ENCODE measurements at places on chromosomes 6 and 20. TPM values are rescaled to one million over a fixed set of nuclear protein-coding genes. Genes with fewer than 3 reads are reported as not detected.

The MCCD1 gene
- total RNA-seq: not detected

- DNase-seq: no peak
Observed at GRCh38 chr6:90241229-90241880, 55.3 kb downstream of the BACH2 start.

DNA sequence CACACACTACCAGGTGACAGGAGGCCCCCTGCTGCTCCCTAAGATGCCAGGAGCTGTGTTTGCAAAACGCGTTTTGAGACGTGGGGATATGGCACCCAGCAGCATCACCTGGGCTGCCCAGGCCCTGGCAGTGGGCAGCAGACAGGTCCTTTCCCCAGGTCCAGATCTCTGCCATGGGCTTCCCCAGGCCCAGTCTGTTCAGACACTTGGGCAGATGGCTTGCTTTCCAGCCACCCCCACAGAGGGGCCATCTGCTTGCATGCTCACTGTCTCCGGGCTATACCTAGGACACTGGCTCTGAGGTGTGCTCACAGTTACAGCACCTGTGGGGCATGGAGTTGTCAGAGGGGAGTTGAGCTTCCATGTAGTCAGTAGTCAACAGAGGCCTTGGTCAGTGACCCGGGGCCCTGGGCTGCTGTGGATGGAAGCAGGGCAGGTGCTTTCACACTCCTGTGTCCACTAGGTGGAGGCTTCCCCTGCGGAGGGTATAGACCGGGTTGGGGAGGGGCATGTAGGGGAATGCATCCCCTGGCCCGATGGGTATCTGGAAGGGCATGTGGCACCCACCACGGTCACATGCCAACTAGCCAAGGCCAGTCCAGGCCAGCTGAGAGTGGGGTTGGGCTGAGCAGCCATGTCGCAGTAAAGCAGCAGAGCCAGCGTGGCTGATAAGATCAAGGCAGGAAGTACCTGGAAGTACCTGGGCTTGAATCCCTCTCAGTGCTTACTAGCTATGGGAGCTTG is 185.4 kb upstream of the SLC24A3 start:
- DNase-seq: no peak

The RNF144B gene
- 11.2 TPM for total RNA-seq

DNA sequence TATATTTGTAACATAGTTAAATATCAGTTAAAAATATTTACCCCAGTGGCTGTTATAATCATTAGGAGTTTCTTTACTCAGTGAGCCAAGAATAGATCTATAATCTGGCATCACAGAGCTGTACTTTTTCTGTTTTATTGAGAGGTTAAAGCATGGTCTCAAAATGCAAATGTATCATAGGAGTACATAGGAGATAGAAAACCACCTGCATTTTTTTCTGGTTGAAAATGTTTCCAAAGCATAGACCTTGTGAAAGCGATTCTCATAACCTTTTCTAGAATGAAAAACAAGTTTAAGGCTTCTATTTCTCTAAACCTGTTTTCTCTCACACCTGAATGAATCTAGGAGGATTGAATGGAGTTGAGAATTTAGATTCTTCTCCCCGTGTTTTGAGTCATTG is 14.4 kb downstream of the KCNQ5 start:
- no peak for DNase-seq

The PGBD1 gene
- 8.5 TPM for total RNA-seq

GRCh38 chr20:63864545-63864977 is 509 bp upstream of the TPD52L2 start:
- DNase-seq: no peak

The HLA-G gene
- total RNA-seq: not detected

GRCh38 chr20:7935027-7935551 is 5.2 kb downstream of the HAO1 start:
- no peak for DNase-seq

Measured in chondrocyte (in vitro differentiated cells).